Naive thymus-derived CD8-positive, alpha-beta T cell (primary cell): ENCODE measurements at places on chromosomes 5 and 9. TPM values are rescaled to one million over a fixed set of nuclear protein-coding genes. Genes with fewer than 3 reads are reported as not detected.

Gene JAKMIP2
- 3.1 TPM for polyA plus RNA-seq

Gene TMEM252
- not detected for polyA plus RNA-seq

Gene NUTM2F
- polyA plus RNA-seq: not detected

Gene CYLC2
- not detected for polyA plus RNA-seq

Gene AQP7
- not detected for polyA plus RNA-seq

Gene C5orf52
- not detected for polyA plus RNA-seq
